Tibial artery (tissue), 4 donors: ENCODE measurements at places on chromosomes 13 and 19.

- no peak for DNase-seq
Observed at GRCh38 chr19:51480590-51480989, 2.3 kb downstream of the CEACAM18 start.

GRCh38 chr13:25887962-25888655 is 163.7 kb downstream of the SHISA2 start:
- no peak for DNase-seq

DNA sequence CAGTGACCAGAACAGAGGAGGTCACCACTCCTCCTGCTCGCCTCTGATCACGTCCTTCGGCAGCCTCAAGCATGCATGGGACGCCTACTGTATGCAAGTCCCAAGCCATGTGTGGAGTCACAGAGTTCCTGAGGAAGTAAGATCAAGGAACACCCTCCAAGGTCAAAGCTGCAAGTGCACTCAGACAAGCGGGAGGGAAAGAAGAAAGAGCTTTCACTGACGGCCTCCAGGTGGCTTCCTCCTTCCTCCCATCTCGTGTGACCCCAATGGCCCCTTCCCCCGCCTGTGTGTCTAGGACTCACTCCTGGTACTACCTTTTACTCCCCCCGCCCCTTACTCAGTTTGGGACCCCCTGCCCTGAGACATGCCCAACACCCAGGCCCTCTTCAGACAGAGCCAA is 6.1 kb downstream of the HAUS8 start:
- DNase-seq: no peak

GRCh38 chr13:46778095-46778494 is 18.9 kb downstream of the ESD start:
- no peak for DNase-seq

DNA sequence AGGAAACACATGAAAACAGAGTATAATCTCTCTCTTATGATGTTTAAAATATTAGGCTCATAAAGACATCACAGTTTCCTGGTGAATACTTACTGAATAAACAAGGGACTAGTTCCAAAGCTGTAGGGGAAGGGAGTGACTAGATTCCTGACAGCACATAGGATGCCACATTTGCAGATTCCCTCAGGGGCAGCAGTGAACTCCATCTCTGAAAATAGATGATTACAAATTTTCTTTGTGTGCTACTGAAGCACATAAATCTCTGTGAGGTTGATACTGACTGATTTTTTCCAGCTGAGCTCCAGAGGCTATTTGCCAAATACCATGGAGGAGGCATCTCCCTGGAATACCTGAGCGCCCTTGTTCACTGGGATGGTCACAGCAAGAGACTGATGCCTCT is 77.3 kb downstream of the FGF9 start:
- DNase-seq: no peak

DNA sequence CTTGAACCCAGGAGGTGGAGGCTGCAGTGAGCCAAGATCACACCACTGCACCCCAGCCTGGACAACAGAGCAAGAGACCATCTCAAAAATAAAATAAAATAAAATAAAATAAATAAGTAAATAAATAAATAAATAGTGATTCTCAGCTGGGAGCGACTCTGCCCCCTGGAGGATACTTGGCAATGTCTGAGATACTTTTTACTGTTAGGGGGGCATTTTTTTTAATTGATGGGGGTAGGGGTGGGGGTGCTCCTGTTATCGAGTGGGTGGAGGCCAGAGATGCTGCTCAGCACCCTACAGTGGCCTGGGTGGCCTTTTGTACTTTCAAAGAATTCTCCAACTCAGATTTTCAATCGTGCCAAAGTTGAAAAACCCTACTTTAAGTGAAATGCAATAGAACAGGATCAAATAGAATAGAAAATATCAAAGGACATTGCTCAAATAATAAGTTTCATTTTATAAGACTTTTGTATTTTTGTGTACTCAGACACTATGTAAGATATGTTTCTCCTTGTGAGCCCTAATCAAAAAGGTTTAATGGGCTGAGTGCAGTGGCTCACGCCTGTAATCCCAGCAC is 7.1 kb upstream of the CLPP start:
- no peak for DNase-seq

- no peak for DNase-seq
Observed at GRCh38 chr13:84265257-84265764, 383.0 kb upstream of the SLITRK1 start.

DNA sequence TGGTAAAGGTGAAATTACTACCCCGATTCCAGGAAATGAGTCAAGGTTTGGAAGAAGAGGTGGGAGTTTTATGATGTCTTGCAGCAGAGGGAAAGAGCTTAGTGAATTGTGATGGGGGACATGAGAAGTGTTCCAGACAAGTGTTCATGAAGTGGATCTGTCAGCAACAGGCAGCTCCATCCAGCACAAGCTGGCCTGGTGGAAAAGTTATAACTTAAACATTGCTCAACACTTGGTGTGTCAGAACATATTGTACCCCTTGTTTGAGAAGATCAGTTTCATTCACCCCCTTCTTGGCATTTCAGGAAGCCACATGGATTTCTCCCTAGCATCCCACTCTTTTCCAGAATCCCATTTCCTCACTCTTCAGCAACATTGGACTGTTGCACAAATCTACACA is 222.0 kb downstream of the B3GLCT start:
- no peak for DNase-seq

DNA sequence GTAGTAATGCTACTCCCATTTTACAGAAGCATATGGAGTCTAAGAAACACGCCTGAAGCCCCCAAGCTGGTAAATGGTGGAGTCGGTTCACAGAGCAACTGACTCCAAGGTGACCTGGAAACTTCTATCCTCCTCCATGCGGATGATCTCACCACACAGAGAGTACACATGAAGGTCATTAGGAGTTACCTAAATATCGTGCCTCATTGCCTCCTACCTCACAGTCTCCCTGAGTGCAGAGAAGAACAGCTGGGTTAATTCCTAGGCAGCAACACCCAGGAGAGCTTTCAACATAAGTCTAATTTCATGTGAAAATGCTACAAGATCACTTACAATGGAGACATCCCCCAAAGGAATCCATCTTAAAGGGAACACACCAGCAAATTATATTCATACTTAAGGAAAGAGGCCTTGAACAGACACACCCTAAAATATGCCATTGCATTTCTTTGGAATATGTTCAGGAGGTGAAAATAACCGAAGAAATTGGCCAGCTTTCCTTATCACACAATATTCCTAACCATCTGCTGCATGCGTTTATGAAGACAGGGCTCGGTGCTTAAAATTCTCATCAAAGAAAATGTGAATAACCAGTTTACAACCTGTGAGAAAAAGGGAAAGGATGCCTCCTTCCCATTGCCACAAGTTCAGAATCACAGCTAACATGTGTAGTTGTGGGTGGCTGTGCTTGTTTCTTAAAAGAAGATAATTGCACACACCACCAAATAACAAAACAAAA is 203.6 kb upstream of the NBEA start:
- no peak for DNase-seq

- no peak for DNase-seq
Observed at GRCh38 chr19:49224879-49225278, 67.3 kb downstream of the TRPM4 start.

DNA sequence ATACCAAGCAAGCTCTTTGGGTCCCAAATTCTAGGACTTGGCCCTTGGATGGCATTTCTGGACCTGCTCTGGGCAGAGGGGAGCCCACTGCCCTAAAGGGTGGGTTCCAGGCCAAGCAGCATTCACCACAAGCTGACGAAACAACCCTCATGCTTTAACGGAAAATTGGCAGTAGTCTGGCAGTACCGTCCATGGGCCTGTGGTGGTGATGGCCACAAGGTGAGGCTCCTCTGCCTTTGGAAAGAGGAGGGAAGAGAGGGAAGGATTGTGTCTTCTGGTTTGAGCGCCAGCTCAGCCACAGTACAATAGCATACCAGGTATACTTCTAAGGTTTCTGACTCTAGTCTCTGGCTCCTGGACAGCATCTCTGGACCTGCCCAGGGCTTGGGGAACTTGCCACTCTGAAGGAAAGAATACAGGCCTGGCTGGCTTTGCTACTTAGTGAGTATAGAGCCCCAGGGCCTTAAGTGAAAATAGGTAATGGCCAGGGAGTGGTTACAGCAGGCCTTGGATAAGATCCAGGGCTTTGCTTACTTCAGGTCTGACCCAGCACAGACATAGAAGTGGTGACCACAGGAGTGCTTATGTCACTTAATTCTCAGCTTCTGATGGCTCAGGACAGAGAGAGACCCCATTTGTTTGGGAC is 595.5 kb downstream of the LMO7 start:
- DNase-seq: no peak

GRCh38 chr19:17304386-17305215 is 1.1 kb upstream of the MRPL34 start:
- DNase-seq: no peak

- no peak for DNase-seq
Observed at GRCh38 chr13:62320129-62321108, 904.8 kb upstream of the PCDH20 start.

DNA sequence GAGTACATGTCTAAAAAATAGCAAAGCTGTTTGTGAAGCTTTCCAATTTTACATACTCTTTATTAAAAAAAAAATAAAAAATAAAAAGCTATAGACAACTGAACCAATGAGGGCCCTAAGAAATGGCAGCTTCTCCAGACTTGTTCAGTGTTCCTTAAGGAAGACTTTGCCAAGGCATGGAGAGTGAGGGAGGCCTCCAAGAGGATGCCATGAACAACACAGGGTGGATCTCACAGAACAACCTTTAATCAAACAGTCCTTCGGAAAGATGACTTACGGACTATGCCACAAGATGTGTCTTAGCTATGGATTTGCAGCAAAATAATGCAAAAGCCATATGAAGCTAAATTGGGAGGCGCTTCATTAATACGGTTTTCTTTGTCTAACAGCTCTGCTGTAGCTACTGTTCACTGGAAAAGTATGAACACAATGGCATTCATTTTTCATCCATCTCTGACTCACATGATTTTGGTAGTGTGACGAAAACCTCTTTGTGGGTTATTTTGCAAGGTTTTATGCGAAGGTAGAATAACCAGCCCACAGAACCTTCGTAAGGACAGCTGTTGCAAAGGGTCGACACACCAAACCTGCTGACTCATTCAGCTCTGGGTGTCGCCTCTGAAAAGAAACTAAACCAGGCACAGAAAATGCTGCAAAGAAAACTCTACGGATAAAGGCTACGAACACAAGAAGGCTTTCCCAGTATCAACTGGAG is 27.7 kb downstream of the EFNB2 start:
- no peak for DNase-seq

GRCh38 chr13:41271456-41272285 is 8.3 kb upstream of the MTRF1 start:
- no peak for DNase-seq

DNA sequence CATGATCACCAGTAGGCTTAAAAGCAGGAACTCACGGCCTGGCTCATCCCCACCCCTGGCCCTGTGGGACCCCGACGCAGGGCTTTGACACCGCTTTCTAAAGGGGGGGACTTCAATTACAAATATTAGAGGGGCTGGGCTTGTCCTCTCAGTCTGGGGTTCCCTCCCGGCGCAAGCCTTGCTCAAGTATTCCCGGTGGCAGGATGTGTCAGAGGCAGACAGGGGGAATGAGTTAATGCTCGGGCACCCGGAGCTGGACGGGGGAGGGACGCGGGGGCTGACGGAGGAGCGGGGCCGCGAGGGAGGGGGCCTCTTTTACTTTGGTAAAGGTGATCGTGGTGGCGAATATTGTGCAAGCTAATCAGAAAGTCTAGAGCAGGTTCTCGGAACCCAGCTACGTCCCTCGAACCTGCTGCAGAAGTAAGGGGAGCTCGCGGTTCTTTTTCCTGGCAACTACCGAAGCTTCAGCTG is 1.1 kb downstream of the FGF14 start:
- DNase-seq: peak; percentile 36

DNA sequence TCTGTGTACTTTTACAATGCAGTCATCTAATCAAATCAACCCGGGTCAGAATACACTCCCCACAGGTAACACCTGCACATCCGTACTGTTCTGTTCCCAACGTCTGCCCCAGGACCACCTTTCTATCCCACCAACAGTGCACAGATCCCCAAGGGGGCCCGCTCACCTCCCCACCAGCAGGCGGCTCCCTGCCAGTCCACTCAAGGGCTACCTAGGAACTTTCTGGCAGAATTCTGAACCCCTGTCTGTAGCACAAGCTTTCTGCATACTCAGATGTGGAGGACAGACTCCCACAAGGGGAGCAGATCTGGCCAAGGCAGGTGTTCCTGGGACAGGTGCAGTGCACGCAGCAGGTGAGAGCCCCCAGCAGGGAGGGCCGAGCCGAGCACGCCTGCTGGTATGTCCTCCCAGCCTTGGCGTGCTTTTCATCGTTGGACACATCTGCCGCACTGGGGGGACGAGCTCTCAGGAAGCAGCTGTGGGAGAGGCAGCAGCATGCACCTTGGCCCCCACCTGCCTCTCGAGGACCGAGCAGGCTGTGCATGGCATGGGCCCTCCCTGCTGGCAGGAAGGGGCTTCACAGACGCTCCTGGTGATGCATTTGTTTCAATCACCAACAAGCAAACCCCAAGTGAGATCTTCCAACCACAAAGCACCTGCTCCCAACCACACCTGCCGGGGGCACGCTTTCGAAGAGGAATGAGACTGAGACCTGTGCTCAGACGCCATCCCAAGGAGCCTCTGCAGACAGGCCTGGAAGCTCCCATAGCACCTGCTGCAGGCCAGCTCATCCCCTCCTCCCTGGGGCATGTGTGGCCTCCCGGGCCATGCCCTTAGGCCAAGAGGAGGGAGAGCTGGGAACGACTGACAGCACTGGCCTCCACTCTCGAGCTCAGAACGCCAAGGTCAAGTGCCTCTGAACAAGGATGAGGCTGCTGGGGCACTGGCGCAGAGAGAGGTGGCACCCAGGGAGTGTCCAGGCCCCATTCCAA is 35.9 kb downstream of the RAB20 start:
- no peak for DNase-seq

DNA sequence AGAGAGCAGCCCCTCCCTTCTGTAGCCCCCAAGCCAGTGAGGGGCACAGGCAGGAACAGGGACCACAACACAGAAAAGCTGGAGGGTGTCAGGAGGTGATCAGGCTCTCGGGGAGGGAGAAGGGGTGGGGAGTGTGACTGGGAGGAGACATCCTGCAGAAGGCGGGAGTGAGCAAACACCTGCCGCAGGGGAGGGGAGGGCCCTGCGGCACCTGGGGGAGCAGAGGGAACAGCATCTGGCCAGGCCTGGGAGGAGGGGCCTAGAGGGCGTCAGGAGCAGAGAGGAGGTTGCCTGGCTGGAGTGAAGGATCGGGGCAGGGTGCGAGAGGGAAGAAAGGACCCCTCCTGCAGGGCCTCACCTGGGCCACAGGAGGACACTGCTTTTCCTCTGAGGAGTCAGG is 4.2 kb downstream of the KLK3 start:
- DNase-seq: no peak
